ENCODE measurements at places on chromosomes 13 and 19.

GRCh38 chr19:3125900-3126524 lies 9.8 kb upstream of the GNA15 start:
- H3K27me3 ChIP-seq: no peaks in the 10 kb centered on the region
- H3K36me3 ChIP-seq: no peaks in the 10 kb centered on the region
- no peak overlapping the region for H3K4me3 ChIP-seq
- H3K4me1 ChIP-seq: peaks cover 13% of the 10 kb centered on the region

- H3K27ac ChIP-seq: no peak overlapping the region
- no peak for DNase-seq
- H3K36me3 ChIP-seq: no peaks in the 10 kb centered on the region
- no peaks in the 10 kb centered on the region for H3K4me1 ChIP-seq
Measured at GRCh38 chr13:111410232-111411021, 90.0 kb downstream of the TEX29 start.

DNA sequence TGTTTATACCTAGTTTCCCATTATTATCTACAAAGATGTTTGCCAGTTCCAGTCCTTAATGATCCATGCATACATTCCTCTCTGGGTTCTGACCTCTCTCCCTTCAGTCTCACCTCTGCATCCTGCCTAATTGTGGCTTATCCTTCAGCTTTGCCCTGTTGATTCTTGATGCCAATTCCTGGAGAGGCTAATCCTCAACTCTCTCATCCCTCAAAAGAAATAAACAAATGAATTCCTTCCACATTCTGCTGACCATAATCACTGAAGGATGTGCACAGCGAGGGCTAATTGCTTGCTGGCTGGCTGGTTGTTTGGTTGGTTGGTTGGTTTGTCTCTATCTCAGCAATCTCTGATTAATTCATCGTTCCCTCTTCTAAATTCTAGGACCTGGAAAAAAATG lies 113.8 kb downstream of the IRS2 start:
- no peaks in the 10 kb centered on the region for H3K36me3 ChIP-seq
- no peaks in the 10 kb centered on the region for H3K4me1 ChIP-seq
- peaks cover 4% of the 10 kb centered on the region for H3K27me3 ChIP-seq
- no peak overlapping the region for H3K27ac ChIP-seq
- DNase-seq: no peak

GRCh38 chr13:35595181-35595580 lies 118.7 kb upstream of the MAB21L1 start:
- H3K27ac ChIP-seq: no peak overlapping the region
- H3K4me3 ChIP-seq: no peak overlapping the region
- no peak for DNase-seq

- H3K27me3 ChIP-seq: peaks cover 2% of the 10 kb centered on the region
- no peak for DNase-seq
- H3K4me3 ChIP-seq: no peak overlapping the region
- no peak overlapping the region for H3K27ac ChIP-seq
- H3K36me3 ChIP-seq: no peaks in the 10 kb centered on the region
- no peaks in the 10 kb centered on the region for H3K4me1 ChIP-seq
Measured at GRCh38 chr13:39559847-39560246, 43.1 kb downstream of the LHFPL6 start.

GRCh38 chr13:28503182-28503967 lies 8.4 kb upstream of the FLT1 start:
- no peak for DNase-seq
- no peak overlapping the region for H3K27ac ChIP-seq
- H3K4me1 ChIP-seq: peaks cover 4% of the 10 kb centered on the region
- no peaks in the 10 kb centered on the region for H3K36me3 ChIP-seq

DNA sequence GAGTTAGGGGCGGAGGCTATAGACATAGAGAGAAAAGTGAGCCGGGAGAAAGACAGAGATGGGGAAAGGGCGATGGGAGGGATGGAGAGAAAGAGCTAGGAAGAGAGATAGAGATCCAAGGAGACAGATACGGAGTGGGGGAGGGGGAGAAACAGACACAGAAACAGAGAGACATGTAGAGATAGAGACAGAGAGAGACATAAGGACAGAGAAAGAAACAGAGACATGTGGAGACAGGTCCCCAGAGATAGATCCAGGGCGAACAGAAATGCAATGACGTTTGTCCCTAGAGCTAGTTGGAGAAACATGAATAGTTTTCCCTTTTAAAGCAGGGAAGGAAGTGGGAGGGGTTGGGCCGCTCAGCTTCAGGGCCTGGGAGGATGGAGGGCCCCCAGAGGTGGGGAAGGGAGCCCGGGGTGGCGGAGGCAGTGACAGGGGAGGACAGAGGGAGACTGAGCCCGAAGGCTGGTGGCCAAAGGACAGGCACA lies 4.6 kb downstream of the PPP1R14A start:
- H3K4me1 ChIP-seq: peaks cover 21% of the 10 kb centered on the region
- H3K27ac ChIP-seq: peak overlapping the region; percentile 75
- no peak for DNase-seq
- H3K36me3 ChIP-seq: peaks cover 15% of the 10 kb centered on the region

DNA sequence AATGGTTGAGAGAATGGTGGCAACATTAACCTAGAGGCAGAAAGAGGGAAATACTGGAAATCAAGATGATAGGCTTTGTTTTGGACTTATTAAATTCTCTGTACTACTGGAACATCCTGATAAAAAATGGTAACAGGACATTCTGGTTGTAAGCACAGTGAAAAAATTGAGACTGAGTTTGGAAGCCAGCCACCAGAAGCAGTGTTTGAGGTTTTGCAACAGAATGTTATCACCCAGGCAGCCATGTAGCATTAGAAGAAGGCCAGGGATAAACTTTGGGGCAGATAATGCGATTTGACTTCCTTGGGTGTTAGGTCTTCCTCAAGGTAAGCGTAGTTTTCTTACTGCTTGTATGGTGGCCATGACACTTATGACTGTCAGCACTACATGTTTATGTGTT lies 307.4 kb downstream of the ATP8A2 start:
- no peak for DNase-seq
- peaks cover 2% of the 10 kb centered on the region for H3K27me3 ChIP-seq
- no peaks in the 10 kb centered on the region for H3K4me1 ChIP-seq
- no peak overlapping the region for H3K27ac ChIP-seq

- no peaks in the 10 kb centered on the region for H3K36me3 ChIP-seq
- no peak for DNase-seq
- no peak overlapping the region for H3K4me3 ChIP-seq
- H3K27me3 ChIP-seq: peaks cover 16% of the 10 kb centered on the region
- H3K27ac ChIP-seq: no peak overlapping the region
Measured at GRCh38 chr13:106521095-106521799, 14.2 kb downstream of the EFNB2 start.

GRCh38 chr13:106494506-106494905 lies 41.0 kb downstream of the EFNB2 start:
- no peak for DNase-seq
- peaks cover 16% of the 10 kb centered on the region for H3K4me1 ChIP-seq
- H3K27ac ChIP-seq: no peak overlapping the region

DNA sequence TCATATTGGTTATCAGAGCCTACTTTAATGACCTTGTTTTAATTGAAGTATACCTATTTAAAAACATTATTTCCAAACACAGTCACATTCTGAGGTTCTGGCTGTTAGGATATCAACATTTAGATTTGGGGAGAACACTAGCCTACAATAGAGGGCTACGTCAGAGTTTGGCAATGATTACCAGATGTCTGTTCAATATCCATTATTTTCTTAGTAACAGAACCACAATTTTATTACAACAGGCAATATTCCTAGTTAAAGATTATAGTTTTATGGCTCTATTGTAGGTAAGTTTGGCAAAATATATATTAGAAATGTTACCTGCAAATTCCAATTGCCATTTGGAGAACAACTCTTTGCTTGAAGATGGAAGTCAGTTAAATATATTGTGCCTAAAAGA lies 1163.1 kb upstream of the MIR17HG start:
- H3K4me1 ChIP-seq: no peaks in the 10 kb centered on the region
- H3K27me3 ChIP-seq: no peaks in the 10 kb centered on the region
- no peaks in the 10 kb centered on the region for H3K36me3 ChIP-seq
- H3K4me3 ChIP-seq: no peak overlapping the region
- DNase-seq: no peak

GRCh38 chr13:109790942-109791605 lies 4.7 kb upstream of the IRS2 start:
- peak; percentile 24 for DNase-seq
- peaks cover 31% of the 10 kb centered on the region for H3K27me3 ChIP-seq
- H3K36me3 ChIP-seq: peaks cover 2% of the 10 kb centered on the region
- peak overlapping the region; percentile 86 for H3K27ac ChIP-seq
- H3K4me3 ChIP-seq: peak overlapping the region; percentile 74

- H3K27me3 ChIP-seq: no peaks in the 10 kb centered on the region
- H3K4me1 ChIP-seq: peaks cover 44% of the 10 kb centered on the region
- peak overlapping the region; percentile 12 for H3K27ac ChIP-seq
Measured at GRCh38 chr19:53875602-53876325, 6.2 kb upstream of the PRKCG start.
